Pancreas (tissue), 10 donors: ENCODE measurements at places on chromosomes 5 and 9. TPM values are rescaled to one million over a fixed set of nuclear protein-coding genes. Genes with fewer than 3 reads are reported as not detected.

The CER1 gene
- 0.12 TPM for polyA plus RNA-seq

The TXNDC8 gene
- not detected for polyA plus RNA-seq

The OR1L4 gene
- polyA plus RNA-seq: not detected

The RASEF gene
- polyA plus RNA-seq: 12.8 TPM

The DEPDC1B gene
- polyA plus RNA-seq: 0.31 TPM

The ORM2 gene
- 0.12 TPM for polyA plus RNA-seq

The OGN gene
- polyA plus RNA-seq: 1.3 TPM

The BAAT gene
- 1.4 TPM for polyA plus RNA-seq

The LRRC19 gene
- polyA plus RNA-seq: 0.16 TPM

The STKLD1 gene
- polyA plus RNA-seq: 3.1 TPM

The SLC6A18 gene
- polyA plus RNA-seq: not detected
